GM04503 (cell line): ENCODE measurements at places on chromosomes 2 and 18.

DNA sequence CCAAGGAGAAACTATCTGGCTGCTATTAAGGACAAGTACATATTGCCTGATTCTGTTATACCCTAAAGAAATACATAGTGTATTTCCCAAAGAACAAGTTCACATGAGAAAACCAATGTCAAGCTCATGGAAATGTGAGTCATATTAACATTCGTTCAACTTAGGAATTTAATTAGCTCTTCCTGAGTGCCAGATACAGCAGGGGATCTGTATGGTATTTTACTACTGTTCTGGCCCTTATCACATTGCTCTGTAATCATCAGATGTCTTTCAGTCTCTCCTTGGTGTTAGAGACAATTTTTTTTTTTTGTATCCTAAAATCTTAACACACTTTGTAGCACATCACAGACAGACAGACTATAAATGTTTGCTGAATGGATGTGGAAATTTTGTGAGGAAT is 395.0 kb upstream of the CRIM1 start:
- DNase-seq, result no peak

DNA sequence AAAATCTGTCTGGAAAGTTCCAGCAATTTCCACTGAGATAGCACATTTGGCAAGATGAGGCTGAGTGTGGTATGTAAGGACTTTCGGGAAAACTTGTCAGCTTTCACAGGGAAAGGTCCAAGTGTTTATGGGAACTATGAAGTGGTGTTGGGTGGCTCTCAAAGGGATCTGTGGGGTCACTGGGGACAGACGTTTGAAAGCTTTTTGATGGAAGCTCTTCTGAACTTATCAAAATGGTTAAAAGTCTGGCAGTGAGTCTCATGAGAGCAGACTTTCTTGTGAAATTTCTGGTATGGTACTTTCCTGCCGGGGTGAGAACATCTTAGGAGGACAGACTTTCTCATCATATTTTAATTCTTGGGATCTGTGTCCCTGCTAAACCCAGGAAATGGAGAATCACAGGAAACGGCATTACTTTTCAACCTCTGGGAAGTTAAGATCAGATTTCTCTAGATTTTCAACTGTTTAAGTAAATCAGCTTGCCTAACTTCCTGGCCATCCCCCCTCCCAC is 546.3 kb upstream of the ZEB2 start:
- DNase-seq, result no peak

DNA sequence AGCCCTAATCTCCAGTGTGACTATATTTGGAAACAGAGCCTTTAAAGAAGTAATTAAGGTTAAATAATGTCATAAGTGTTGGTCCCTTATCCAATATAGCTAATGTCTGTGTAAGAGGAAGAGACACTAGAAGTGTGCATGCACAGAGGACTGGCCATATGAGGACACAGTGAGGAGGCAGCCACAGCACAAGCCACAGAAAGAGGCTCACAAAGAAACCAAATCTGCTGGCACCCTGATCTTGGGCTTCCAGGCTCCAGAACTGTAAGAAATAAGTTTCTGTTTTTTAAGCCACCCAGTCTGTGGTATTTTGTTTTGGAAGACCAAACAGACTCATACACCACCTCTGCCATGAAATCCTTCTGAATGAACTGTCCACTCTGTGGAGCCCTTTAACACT is 186.4 kb upstream of the SLC39A10 start:
- no peak for DNase-seq

GRCh38 chr2:54047091-54047490 is 68.3 kb upstream of the ACYP2 start:
- DNase-seq, result no peak

- DNase-seq, result no peak
Measured at GRCh38 chr2:197437380-197437779, 2.6 kb upstream of the SF3B1 start.

DNA sequence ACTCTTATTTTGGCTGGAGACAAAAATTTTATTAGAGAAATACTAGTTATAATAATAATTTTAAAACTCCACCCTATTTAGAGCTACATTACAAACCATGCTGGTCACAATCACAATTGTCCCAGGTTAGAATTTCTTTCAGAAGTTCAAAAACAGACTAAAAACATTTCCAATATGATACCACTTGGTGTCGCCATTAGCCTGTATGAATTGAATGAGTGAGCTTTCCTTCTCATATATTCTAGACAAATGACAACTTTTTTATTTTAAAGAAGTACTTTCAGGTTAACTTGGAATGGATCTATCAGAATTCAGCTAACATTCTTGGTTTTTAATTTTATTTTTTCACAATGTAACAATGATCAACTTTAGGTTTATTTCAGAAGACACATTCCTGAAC is 48.0 kb downstream of the SERPINB8 start:
- no peak for DNase-seq

DNA sequence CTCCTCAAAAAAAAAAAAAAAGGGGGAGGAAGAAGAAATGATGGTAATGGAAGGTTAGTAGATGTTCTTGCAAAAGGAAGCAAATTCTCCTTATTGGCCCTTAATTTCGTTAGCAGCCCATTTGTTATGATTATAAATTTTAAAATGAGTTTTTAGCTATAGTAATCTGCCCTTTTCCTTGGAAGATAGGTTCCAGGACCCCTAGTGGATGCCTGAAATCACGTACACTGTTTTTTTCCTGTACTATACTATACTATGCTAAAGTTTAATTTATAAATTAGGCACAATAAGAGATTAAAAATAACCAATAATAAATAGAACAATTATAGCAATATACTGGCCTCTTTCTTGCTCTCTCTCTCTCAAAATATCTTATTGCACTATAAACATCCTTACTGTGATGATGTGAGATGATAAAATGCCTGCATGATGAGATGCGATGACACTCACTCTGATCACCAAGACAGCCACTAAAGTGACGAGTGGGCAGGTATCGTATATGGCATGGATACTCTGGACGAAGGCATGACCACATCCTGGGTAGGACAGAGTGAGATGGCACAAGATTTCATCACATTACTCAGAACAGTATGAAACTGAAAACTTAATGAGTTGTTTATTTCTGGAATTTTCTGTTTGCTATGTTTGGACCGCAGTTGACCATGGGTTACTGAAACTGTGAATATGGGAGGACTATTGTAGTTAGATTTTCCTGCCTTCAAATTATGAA is 87.2 kb downstream of the KCTD18 start:
- no peak for DNase-seq

DNA sequence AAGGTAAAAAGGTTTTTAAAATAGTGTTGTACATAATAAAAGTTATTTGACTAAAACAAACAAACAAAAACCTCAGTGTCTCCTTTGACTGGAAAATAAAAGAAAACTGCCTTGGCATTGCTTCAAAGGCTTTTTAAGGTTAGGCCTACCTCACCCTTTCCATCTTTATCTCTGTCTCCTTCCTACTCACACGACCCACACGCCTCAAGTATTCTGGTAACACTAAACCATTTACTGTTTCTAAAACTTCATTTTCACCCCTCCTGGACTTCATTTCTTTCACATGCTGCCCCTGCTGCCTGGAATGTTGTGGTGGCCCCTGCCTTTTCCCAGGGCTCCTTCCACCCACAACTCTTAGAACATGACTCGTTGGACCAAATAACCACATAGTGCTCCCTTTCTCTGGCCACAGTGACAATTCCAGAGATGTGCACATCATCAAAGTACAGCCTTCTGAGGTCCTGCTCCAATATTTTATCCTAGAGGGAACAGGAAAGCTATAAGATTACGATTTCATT is 54.0 kb downstream of the ERBB4 start:
- DNase-seq, result peak; percentile 10

- DNase-seq, result no peak
Measured at GRCh38 chr2:151570191-151570590, 160.5 kb downstream of the RIF1 start.

DNA sequence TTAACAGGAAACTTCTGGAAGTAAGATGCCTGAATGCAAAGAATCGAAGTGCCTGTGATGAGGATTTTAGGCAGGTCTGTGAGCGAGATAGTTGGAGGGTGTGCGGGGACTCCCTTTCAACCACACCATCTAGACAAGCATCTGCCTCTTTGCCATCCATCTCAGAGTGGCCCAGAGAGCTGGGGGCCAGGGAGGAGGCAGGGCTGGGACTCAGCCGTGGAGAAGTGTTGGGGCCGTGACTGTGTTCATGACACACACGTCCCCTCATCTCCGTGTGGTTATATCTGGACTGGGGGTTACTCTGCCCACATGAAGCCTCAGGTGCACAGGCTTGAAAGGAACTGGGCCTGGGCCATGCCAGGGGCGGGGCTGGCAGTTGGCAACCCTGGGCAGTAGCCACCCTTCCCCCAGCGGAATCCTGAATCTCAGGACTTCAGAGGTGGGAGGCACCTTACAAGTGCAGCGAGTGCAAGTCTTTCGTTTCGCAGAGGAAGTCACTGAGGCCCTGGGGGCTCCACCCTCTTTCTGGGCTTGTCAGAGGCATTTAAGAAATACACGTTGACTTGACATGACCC is 112.5 kb downstream of the SLC4A3 start:
- DNase-seq, result no peak

DNA sequence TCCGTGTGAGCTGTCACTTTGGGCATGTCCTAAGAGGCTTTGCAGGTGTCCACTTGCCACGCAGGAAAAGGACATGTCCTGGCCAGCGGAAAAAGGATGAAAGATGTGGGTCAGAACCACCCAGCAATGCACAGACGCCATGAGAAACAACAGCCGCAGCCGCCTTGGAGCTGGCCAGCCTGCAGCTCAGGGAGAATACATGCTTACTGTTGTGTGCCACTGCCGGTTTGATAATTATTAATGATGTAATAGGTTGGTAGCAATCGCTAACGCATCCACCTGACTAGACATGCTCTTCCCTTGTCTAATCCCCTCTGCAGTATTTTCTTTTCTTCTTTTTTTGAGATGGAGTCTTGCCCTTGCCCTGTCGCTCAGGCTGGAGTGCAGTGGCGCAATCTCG is 221.7 kb downstream of the HAUS1 start:
- DNase-seq, result no peak

DNA sequence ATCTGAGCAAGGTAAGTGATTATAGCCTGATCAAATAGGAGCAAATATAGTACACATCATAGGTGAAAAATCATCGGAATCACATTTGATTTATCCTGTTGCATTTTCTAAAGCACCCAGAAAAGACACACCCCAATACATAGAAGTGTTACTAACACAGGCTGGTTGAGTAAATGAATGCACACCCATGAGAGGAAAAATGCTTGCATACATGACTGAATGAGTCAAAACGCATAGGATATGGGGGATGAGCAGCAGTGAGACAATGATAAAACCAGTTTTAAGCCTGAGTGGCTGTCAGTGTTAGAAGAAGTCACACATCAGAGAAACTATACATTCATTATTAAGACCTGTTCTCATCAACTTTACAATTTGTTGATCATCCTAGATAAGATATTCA is 449.6 kb upstream of the CDH20 start:
- no peak for DNase-seq
